Right kidney (tissue), 9 donors: ENCODE measurements at places on chromosomes 13 and 19.
A peak's percentile ranks its signal among the peaks of the same experiment; 100 is the strongest.

- DNase-seq = no peak
Measured at GRCh38 chr19:46021531-46022041, 1.3 kb downstream of the PGLYRP1 start.

- DNase-seq = no peak
Measured at GRCh38 chr13:91389186-91389585, 9.2 kb upstream of the GPC5 start.

DNA sequence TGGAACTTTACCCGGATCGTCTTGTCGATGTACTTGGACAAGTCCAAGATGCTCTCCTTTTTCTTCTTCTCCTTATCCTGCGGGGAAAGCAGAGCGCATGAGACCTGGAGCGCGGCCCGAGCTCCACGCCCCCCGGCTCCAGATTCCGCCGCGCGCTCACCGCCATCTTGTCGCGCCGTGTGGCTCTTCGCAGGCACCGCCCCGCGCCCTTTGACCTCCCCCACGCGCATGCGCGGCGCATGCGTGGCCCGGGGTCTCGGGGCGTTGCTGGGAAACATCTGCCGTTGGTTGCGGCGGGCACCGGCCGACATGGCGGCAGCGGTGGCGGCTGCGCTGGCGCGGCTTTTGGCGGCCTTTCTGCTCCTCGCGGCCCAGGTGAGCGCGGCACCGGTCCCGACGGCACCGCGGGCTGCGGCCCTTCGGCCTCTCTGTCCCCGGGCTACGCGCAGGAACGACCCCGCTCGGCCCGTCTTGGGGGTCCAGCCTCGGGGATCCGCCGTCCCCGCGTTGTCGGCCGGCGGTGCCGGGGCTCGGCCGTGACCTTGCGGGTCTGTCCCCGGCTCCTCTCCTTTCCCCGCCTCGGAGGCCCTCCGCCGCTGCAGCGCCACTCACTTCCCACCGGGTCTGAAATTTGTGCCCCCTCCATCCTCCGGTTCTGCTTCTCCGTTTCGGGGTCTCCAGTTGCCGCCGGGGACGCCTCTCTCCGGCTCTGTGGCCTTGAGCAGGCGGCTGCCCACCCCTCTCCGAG lies at the start of the genes LSM7 and SPPL2B:
Gene LSM7, minus strand, starts transcription at position 186 of the 748 bp plus-strand sequence. Its CDS starts 20 bp downstream, at position 166.
Gene SPPL2B, plus strand, starts transcription at position 284 of the 748 bp plus-strand sequence. Its CDS starts 26 bp downstream, at position 310.
- peak; percentile 89 for DNase-seq

DNA sequence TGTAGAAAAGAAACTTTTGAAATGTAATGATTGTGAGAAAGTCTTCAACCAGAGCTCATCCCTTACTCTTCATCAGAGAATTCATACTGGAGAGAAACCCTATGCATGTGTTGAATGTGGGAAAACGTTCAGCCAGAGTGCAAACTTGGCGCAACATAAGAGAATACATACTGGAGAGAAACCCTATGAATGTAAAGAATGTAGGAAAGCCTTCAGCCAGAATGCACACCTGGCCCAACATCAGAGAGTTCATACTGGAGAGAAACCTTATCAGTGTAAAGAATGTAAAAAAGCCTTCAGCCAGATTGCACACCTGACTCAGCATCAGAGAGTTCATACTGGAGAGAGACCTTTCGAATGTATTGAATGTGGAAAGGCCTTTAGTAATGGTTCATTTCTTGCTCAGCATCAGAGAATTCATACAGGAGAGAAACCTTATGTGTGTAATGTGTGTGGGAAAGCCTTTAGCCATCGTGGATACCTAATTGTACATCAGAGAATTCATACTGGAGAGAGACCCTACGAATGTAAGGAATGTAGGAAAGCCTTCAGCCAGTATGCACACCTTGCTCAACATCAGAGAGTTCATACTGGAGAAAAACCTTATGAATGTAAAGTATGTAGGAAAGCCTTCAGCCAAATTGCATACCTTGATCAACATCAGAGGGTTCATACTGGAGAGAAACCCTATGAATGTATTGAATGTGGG lies 19.3 kb downstream of the ZNF583 start:
- no peak for DNase-seq

- no peak for DNase-seq
Measured at GRCh38 chr19:42420055-42420544, 7.1 kb downstream of the LIPE start.

DNA sequence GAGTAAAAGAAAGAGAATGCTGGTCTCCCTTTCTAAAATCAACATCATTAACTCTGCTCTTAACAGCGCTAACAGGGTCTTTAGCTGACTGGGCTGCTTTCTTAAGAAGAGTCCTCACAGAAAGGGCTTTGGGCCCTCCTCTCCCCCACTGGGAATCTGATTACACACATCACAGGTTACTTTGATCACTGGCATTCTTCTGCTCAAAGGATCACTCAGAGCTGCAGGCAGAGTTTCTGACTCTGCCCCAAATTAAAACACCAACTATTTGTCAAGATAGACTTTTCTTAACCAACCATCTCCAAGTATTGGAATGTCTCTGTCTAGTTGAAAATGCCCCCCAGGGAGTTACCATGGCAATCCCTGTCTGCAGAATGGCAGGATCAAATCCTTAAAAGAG lies 31.1 kb upstream of the SIAH3 start:
- no peak for DNase-seq

DNA sequence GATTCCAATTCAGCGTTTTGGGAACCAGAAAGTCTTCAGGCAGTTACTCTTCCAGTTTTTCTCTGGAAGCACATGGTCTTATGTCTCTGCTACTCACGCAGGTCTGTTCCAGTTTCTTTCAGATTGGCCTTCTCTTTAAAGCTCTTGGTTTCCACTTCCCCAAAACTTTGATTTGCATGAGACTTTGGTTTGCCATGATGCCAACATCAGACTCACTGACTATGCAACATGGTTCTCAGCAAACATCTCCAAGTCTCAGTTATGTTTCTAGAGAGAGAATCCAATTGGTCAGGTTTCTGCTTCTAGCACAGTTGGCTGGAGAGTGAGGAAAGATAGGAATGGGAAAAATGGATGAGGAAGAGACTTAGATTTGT lies 3.1 kb downstream of the AKAP11 start:
- DNase-seq = no peak

- DNase-seq = no peak
Measured at GRCh38 chr13:42305503-42305902, 33.6 kb downstream of the AKAP11 start.

DNA sequence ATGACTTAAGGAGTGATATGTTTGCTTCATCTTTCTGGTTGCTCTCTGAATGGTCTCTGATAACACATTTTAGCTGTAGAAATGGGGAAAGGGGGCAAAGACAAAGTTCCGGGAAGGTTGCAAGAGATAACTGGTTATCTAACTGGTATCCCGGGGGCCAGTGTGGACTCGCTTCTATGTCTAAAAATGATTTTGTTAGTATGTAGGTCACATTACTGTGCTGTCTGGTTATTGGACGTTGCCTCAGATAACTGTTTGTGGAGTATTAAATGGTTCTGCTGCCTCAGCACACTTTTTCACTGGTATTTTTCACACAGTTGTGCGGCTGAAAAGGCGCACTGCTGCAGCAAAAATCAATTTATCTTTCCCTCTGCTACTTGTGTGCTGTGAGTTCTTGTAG lies 63.0 kb upstream of the ZNF536 start:
- DNase-seq = no peak

GRCh38 chr19:47266401-47266941 lies 8.2 kb upstream of the INAFM1 start:
- DNase-seq = no peak
